ENCODE measurements at places on chromosomes 16 and 17.

- no peak for DNase-seq
Measured at GRCh38 chr17:68832109-68832802, 122.9 kb downstream of the ABCA8 start.

DNA sequence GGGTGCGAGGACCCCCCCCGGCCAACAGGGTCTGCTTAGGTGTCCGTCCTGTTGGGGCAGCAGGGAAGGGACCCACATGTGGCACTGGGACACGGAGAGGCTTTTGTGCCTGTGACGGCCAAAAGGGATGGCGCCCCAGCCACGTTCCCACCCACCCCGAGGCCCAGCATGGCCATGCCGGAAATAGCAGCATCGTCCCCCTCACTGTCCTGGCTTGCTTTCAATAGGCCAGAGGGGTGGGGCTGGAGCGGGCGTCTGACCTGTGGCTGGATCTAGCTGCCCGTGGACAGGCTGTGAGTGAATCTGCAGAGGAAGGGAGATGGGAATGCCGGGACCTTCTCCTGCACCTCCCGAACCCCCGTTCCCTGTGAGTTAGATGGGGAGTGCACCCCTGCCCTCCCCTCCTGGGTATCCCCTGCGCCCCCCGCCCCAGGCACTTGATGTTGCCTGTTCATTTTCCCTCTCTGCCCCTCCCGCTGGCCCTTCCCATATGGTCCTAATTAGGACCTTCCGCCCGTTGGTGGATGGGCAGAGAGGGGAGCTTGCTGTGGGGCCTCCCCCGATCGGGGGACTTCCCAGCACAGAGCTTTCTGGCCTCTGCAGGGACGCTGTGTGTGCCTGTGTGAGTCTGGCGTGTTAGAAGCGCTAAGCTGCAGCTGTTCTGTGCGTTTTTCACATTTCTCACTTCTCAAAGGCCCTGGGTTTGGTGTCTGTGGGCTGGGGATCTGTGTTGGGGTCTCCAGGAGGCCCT, 292.8 kb downstream of the SEC14L1 start:
- DNase-seq = no peak

- DNase-seq = no peak
Measured at GRCh38 chr16:67474551-67475455, 6.2 kb downstream of the ATP6V0D1 start.

- DNase-seq = no peak
Measured at GRCh38 chr17:22251498-22251897, 559.2 kb downstream of the KCNJ18 start.

GRCh38 chr17:1039511-1040215, 42.7 kb downstream of the TIMM22 start:
- no peak for DNase-seq

DNA sequence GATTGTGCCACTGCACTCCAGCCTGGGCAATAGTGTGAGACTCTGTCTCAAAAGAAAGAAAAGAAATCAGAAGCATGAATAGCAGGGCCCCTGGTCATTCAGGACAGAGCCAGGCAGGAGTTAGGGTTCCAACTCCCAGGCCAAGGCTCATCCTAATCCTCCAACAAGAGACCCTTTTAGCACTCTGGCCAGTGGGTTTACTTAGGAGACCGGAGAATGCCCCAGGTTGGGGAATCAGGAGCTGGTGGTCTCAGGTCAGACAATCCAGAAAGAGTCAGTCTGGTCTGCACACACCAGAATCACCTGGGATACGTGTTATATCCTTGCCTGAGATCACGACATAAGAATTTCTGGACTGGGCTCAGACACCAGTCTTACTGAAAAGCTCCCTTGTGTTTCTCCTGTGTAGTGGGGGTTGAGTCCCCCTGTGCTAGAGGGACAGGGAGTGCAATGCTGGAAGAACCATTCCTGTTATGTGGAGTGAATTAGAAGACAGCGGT, 48.7 kb downstream of the CCDC42 start:
- DNase-seq = no peak

- no peak for DNase-seq
Measured at GRCh38 chr16:31453255-31454204, 5.8 kb upstream of the ARMC5 start.

DNA sequence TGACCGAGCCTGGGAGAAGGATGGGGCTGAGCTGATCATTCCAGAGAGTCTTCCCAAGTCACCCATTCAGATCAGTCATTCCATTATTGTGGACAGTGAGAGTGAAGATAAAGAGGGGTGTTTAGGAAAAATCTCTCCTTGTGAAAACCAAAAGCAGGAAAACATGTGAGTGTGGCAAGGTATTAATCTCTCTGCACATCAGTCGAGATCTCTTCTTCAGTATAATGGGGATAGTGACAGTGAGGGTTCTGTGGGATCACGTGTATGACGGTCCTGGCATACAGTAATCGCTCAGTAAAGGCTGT, 35.4 kb downstream of the CHD9 start:
- DNase-seq = no peak

DNA sequence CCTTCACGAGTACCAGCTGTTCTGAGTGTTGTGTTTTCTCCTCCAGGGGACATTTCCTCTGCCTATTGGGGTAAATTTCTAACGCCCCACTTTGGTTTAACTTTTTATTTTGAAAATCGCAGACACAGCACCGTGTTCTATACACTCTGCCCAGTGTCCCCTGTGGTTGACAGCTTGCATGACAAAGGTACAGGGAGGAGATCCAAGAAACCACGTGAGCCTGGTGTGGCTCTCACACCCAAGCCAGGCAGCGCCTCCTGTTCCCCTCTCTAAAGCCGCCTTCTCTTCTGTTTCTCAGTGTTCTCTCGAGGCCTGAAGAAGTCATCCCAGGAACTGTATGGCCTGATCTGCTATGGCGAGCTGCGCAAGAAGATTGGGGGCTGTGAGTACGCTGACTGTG, 25.4 kb downstream of the CRAMP1 start:
- no peak for DNase-seq

- DNase-seq = peak; percentile 19
Measured at GRCh38 chr16:88650749-88651275, at the start of gene CYBA. CYBA (minus strand) TSS chr16:88651053; CDS start chr16:88651013, 40 bp downstream.

DNA sequence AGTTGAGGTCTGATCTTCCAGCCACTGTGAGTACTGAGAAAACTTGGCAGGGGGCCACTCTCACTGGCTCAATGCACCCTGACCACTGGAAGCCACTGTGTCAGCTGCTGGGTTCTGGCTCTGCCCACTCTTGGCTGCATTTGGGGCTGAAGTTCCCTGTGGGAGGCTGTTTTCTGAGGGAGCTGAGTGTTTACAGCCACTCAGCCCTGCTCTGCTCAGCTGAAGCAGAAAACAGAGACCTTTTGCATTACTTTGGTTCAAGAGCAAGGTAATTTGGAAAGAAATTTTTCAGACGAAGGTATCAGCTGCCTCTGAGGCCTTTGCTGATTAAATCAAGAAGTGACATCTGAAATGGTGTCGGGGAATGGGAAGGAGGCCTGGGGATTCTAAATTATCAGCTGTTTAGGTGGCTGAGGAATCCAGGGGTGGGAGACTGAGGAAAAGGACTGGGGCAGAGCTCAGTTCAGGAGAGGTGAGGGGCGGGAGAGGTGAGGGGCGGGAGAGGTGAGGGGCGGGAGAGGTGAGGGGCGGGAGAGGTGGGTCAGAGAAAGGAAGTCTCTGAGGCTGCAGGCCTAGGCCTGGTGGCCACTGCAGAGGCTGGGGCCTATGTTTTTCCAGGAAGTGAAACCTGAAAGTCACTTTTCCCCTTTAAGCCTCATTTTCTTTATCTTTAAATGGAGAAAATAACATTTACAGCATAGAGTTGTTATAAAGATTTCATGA, at the start of gene ACSM5:
Gene ACSM5, plus strand, starts transcription at position 137 of the 723 bp plus-strand sequence. CDS start 1,951 bp downstream, outside the sequence.
- DNase-seq = no peak

- DNase-seq = no peak
Measured at GRCh38 chr17:82216301-82217119, 3.9 kb upstream of the CCDC57 start.

- no peak for DNase-seq
Measured at GRCh38 chr17:72284806-72285205, 164.0 kb downstream of the SOX9 start.
